ENCODE measurements at places on chromosomes 1 and 21.

- DNase-seq = no peak
These were observed 132.7 kb downstream of the PLPPR4 start for GRCh38 chr1:99397029-99397428.

DNA sequence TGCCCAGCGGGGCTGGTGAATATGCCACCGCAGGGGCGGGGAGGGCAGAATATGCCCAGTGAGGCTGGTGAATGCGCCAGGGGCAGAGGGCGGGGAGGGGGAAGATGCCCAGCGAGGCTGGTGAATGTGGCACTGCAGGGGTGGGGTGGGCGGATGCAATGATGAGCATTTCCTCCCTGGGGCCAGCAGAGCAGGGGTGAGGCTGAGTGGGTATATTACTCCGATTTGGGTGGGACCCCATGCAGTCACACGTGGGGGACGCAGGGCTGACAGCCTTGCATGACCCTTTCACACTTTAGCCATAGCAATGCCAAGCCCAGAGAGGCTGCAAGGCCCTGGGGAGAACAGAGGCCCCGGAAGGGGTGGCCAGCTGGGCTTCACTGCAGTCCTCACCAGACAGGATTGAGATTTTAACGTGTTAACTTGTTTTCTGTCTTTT is 9.3 kb upstream of the SLX9 start:
- DNase-seq = no peak

- no peak for DNase-seq
These were observed 6.3 kb downstream of the AP4B1 start for GRCh38 chr1:113898241-113898814.

GRCh38 chr21:45078877-45079281 is 4.5 kb downstream of the ADARB1 start:
- no peak for DNase-seq

- DNase-seq = no peak
These were observed 12.4 kb downstream of the ADAR start for GRCh38 chr1:154595621-154596020.

DNA sequence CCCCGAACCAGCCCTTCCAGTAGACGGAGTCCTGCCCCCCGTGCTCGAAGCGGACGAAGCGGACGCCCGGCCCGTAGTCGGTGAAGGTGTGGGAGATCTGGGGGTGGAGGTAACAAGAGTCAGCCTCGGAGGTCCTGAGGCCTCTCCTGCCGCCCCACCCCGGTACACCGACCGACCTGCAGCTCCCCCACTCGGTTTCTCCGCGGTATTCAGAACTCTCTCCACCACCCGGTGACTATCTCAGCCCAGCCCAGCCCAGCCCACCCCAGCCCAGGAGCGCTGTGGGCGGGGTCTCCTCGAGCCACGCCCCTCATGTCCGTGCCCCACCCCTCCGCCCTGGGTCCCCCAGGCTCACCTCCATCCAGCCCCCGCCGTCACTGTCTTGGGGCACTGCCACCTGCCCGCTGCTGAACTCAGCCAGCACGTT is 5.5 kb downstream of the FBXO2 start:
- DNase-seq = no peak

DNA sequence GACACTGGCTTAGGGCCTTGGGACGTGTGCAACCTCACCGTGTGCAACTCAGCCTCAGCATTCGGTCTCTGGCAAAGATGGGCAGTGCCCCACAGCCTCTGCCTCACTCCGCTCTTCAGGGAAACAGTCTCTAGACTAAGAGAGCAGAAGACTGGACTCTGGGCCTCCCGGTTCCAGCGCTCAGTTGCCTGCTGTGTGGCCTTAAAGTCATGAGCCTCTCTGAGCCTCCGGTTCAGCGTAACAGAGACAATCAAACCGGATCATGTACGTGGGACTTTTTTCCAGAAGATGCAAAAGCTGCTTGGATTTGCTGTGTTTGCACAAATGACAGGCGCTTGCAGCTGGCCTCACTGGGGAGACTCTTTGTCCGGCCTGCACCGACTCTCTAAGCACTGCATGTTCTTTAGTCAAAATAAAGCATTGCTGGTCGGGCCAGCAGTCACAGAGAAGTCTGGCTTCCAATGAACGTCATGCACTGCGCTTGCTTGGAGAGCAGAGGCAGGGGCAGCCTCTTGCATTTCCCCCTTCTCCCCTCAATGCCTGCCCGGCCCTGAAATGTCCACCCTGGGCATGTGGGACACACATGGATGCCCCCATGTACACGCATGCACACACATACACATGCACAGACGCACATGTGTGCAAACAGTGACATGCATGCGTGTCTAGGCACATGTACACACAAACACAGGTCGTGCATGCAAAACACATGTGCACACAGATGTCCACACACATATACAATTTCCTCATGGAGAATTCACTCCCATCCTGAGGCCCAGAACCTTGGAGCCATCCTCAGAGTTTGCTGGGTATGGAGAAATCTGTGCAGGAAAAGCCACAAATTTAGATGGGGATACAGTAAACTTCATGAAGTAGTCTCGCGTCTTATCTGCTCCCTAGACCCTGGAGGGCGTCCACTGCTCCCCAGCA is 152.4 kb downstream of the PRDM16 start:
- no peak for DNase-seq

- DNase-seq = no peak
These were observed 1.4 kb downstream of the DSCAM start for GRCh38 chr21:40845441-40845995.

DNA sequence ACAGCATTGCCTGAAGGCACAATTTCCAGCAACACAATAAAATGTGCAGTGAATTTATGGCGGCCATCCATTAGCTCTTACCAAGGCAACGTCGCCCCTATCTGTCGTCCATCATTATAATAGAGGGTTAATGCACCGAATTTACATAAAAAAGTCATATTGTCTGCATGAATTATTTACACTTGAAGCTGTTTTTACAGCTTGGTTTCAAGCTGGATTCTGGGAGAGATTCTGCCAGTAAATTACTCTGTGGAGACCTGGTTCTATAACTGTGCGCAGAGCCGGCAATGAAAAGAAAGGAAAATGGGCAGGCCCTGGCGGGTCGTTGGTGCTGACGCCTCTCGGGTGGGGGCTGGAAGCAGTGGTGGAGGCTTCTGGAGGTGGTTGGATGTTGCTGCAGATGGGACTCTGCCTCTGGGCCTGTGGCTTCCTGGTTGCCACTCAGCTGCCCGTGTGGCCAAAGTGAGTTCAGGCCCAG is 48.9 kb upstream of the POU3F1 start:
- DNase-seq = no peak

DNA sequence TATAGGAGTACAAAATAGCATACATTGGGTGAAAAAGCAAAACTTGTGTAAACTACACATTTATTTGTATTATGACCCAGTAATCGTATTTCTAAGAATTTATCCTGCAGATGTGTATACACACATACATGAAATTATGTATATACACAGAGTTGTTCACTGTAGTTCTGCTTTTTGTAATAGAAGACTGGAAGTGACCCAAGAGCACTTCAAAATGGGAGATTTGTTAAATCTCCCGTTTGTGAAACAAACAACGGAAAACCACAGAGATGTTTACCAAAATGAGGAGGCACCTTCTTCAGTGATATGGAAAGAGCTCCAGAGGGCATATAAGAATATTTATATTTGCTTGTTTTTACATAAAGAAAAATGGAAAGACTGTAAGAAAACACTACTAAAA is 18.0 kb upstream of the MNDA start:
- DNase-seq = peak; percentile 19

GRCh38 chr1:56948403-56949023 is 17.3 kb downstream of the C8B start:
- peak; percentile 3 for DNase-seq

GRCh38 chr1:155562581-155563376 is at the start of gene ASH1L:
Gene ASH1L (minus strand): TSS chr1:155562803. CDS start chr1:155521519, 41,284 bp downstream.
- peak; percentile 93 for DNase-seq

GRCh38 chr1:207944571-207944970 is 33.6 kb upstream of the CD34 start:
- DNase-seq = no peak

GRCh38 chr1:245276445-245276844 is 121.7 kb downstream of the KIF26B start:
- peak; percentile 40 for DNase-seq

GRCh38 chr1:241208910-241209379 is 148.1 kb downstream of the RGS7 start:
- no peak for DNase-seq

GRCh38 chr1:11187494-11187893 is 1.7 kb upstream of the ANGPTL7 start:
- DNase-seq = no peak

- no peak for DNase-seq
These were observed 12.7 kb downstream of the DHX9 start for GRCh38 chr1:182851825-182852224.

DNA sequence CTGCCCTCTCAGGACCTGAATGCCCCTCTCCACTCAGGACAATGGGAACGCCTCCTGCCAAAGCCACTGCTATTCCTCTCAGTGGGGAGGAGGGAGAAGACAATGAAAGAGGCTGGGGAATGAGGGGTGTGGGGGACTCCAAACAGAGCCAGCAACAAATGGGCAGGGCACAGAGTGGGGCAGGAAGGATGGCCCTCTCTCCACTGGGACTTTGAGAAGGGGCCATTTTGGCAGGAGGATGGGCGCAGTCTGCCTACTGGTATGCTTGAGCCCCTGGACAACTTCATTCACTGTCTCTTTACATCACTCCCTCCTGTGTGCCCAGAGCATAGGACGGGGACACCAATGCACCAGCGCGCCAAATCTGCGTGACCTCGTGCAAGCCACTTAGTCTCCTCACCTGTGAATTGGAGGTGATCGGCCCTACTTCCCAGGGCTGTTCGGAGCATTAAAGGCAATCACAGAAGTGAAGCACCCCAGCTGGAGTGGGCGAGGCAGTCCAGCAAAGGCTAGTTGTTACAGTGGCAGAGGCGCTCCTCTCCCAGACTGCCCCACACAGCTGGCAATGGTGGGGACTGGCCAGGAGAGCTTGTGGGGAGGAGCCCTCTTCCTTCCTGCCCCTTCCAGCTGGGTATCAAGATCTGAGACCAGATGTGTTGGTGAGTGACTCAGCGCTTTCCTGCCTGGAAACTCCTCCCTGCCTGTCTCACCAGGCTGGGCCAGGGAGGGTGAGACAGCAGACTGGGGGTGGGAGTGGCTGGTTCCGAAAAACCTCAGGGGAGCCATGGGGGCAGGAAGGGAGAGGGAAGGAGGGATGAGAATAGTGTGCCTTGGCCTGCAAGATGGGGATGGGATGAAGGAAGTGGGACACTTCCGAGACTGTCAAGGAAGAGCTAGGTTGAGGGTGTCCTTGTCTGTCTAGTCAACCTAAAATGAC is 22.4 kb upstream of the SYNC start:
- peak; percentile 92 for DNase-seq

GRCh38 chr1:103230061-103230460 is 121.7 kb upstream of the COL11A1 start:
- no peak for DNase-seq

DNA sequence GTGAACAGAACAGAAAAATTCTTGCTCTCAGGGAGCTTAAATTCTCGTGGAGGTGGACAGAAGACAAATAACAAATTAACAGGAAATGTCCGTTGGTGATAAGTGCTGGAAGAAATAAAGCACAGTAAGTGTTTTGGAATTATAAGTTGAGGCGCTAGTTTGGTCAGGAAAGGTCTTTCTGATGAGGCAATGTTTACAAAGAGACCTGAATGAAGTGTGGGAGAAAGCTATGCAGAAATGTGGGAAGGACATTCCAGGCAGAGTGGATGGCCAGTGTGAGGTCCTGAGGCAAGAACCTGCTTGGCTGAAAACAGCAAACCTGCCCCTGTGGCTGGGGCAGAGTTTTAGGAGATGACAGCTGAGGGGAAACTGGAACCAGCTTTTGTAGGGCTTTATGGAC is 23.3 kb downstream of the NGF start:
- DNase-seq = no peak

GRCh38 chr1:162877412-162877811 is 16.4 kb upstream of the CCDC190 start:
- no peak for DNase-seq

GRCh38 chr1:169885207-169885606 is 8.5 kb downstream of the SCYL3 start:
- no peak for DNase-seq

DNA sequence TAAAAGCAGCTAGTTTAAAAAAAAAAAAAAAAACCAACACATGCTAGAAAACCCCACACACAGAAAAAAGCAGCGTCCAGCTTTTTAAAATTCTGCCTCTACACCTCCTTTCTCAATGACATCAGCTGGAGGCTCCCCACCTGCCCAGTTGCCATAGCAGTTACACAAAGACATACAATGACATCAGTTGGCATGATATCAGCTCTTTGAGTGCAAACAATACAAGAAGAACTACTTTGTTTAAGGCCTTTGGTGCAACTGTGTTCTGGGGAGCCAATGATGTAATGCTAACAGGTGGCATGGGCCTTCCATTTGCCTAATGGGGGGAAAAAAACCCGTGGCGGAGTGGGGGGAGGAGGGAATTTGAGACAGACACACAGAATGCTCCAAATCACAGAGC is 32.9 kb downstream of the DUSP10 start:
- DNase-seq = peak; percentile 57

DNA sequence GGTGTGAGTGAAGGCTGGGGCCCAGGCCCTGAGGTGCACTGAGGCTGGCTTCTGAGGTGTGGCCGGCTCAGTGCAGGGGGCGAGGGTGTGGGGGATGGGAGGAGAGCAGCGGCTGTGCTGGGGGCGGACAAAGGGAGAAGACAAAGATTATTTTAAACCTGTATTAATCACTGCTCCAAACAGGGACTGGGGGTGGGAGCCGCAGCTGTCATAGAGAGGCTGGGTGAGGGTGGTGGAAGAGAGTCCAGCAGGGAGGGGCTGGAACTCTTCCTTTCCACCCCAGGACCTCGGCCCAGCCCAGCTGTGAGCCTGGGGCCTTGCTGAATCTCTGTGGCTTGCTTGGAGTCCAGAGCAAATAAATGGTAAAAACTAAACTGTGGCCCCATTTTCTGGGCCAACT is 106.9 kb downstream of the KCND3 start:
- DNase-seq = no peak

DNA sequence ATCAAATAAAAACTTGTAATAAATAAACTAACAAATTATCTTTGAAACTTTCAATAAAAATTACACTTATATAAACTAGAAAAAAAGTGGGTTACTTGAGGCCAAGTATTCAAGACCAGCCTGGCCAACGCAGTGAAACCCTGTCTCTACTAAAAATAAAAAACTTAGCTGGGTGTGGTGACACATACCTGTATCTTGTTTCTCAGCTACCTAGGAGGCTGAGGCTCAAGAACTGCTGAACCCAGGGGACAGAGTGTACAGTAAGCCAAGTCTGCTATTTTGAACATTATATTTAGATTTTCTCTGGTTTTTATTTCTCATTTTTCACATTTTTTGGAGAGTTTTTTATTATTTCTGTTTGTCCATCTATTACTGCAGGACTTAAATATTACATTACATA is 1397.6 kb upstream of the B3GALT2 start:
- no peak for DNase-seq

DNA sequence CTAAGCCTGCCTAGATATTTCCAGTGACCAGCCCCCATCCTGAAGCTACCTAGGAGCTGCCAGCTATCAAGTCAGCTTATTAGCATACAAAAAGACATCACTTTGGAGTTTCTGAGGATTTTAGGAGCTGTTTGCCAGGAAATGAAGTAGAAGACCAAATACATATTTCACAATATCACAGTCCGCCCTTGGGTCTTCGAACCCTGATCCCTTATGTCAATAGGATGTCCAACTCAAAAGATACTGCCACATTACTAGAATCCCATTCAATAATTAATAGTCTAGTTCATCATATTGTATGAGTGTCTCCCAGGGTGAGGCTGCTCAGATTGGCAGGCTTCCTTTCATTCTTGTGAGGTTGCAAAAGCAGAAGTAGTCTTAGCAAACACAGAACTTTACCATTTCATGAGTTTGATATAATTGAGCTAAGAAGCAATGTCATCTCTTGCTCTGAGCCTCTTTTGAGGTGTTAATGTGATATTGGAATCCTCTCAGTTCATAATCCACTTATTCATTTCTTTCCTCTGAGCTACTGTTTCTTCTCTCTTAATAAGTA is 13.6 kb downstream of the IPO9 start:
- DNase-seq = peak; percentile 29
